ENCODE measurements at places on chromosomes 4 and X.

DNA sequence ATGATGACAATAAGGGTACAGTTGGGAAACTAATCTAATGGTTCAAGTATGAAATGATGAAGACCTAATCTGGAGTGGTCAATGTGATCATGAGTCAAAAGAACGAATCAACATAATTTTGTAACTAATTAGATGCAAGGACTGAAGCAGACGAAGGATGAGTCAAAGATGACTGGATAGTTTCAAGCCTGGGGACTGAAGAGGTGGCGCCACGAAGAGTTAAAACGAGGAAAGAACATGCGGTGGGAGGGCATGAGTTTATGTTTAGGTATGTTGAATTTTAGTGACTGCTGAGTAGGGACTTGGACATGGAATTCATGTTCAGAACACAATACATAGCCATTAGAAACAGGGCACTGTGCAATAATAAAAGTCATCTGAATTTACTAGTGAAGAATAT is 221.5 kb upstream of the FAM241A start:
- DNase-seq, result no peak

DNA sequence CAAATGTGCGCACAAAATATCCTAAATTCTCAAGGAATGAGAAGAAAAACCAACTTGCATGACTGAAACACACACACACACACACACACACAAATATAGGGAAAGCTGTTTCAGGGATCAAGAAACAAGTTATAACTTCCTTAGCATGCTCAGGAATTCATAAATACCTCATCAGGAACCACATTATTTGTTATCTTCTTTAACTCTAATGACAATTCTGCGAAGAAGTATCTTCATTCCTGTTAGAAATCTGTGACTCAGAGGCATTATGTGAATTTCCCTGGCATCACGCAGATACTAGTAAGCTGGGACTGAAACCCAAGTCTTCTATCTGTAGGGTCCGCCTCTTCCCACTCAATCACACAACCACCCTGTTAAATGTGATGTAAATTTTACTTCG is 30.3 kb downstream of the TMPRSS11A start:
- no peak for DNase-seq

DNA sequence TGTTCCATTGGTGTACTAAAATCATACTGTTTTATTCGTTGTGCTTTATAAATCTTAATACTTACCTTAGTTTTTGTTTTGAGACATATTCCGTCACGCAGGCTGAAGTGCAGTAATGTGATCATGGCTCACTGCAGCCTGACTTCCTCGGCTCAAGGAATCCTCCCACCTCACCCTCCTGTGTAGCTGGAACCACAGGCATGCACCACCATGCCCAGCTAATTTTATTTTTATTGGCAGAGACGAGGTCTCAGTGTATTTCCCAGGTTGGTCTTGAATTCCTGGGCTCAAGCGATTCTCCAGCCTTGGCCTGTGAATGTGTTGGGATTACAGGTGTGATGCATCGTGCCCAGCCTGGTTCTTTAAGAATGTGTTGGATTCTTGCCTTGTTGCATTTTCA is 24.4 kb upstream of the DCK start:
- no peak for DNase-seq

DNA sequence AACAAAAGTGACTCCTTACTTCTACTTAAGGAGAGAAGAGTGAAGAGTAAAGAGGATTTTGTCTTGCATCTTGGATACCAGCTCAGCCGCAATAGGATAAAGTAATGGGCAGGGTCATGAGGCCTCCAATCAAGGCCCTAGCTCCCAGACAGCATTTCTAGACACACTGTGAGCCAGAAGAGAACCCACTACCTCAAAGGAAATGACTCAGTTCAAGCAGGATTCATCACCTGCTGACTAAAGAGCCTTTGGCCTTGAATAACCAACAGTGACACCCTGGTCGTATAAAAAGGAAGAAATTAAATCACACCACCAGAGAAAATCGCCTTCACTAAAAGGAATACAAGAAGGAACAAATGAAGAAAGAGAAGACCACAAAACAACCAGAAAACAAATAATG is 416.1 kb downstream of the PCDH18 start:
- DNase-seq, result no peak

DNA sequence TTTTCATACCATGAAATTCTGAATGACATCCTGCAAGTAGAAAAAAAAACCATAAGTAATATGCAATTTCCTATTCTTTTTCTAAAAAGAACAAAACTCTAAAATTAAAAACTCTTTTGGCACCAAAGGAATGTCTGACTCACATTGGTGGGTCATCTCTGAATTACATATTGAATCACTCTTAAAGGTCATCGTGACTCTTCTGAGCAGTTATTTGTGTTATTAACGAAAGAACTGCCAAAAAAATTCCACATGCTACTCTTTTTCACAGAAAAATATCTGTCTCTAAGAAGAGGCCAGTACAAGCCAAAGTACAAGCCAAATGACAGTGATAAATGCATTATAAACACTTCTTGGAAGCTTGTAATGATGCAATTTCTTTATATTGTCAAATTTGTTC is 282.2 kb downstream of the GUCY2F start:
- no peak for DNase-seq

GRCh38 chr4:53240573-53240972 is 125.3 kb downstream of the SCFD2 start:
- no peak for DNase-seq

DNA sequence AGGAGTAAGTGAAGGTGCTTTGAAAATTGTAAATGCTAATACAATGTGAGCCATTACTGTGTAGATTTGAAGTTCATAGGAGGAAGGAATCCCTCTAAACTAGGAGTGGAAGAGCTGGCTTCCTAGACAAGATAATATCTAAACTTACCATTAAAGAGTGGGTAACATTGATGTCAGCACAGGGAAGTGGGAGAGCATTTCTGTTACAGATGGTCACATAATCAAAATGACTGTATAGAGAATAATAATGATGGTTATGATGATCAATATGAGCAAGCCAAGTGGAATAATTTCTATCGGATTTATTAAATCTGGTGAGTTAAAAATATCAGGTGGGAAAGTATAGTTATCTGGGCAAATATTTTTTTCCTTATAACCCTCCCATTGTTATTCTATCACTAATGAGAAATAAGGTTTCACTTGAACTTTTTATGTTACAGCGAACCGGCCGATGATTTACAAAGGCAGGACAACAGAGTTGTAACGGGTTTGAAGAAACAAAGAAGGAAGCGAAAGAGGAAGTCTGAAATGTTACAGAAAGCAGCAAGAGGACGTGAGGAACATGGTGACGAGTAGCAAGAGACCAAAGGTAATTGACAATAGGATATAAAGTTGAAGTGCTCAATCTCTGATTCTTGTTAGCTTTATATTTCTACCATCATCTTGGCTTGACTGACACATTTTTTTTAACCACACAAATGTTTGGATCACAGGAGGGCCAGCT is 43.5 kb downstream of the FMR1NB start:
- DNase-seq, result no peak

DNA sequence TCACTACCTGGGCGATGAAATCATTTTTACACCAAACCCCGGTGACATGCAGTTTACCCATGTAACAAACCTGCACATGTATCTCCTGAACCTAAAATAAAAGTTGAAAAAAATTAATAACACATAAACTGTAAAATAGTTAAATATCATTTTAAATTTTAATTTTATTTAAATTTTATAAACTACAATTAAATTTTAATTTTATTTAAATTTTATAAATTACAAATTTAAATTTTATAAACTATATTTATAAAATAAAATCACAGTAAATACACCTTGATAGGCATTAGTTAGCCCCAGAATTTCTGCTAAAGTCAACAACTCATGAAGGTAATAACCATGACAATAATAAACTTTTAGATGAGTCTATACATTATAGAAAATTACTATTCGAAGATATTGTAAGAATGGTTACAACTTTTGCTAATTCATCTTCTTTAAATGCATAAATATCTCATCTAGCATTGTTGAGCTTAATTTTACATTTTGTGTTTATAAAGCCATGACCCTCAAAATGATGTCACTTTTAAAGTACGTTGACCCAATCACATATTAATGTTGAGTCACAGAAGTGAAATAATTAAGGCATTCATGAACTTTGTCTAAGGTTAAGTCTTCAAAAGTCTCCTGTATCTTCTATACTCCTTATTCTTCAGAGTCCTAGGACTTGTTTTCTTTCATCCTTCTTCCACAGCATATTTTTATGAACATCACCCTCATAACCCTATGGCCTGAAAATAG is 755.8 kb upstream of the LCORL start:
- DNase-seq, result no peak

DNA sequence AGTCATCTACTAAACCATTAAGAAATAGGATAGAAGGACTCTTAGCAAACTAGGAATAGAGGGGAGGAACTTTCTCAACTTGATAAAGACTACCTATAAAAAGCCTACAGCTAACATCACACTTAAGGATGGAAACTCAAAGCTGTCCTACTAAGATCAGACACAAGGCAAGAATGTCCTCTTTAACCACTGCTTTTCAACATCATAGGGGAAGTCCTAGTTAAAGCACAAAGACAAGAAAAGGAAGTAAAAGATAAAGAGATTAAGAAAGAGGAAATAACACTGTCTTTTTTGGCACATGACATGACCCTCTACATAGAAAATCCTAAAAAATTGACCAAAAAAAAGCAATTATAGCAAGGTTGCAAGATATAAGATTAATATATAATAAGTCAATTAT is 136.6 kb downstream of the FBXW7 start:
- no peak for DNase-seq

DNA sequence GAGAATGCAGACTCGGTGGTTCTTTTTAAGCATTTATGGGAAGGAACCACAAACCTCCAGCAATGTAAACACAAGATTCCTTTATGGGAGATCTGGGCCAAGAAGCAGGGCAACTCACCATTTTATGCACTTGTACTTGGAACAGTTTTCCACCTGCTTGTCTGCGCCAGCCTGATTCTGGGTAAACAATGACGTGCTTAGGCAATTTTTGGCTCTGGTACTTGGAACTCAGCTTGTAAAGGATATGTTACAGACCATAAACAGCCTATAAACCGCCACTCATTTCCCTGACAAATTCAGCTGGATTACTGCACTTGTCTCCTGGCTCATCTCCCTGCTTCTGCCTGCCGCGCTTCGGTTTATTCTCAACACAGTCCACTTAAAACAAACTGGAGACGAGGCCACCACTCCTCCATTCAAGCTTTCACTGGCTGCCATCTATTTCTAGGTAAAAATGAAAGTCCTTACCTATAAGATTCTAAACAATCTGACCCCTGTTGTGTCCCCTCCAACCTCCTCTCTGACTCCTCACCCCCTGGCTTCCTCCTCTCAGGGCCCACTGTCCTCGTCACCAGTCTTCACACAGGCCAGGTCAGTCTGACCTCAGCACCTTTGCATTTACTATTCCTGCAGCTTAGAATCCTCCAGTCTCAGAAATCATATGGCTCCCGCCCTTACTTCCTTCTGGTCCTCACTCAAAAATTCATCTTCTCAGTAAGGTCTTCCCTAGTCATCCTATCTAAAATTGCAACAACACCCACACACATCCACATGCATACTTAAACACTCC is 205.9 kb upstream of the GALNT7 start:
- DNase-seq, result peak; percentile 85

GRCh38 chr4:25457053-25457715 is 80.1 kb downstream of the ANAPC4 start:
- no peak for DNase-seq

GRCh38 chr4:6332042-6332668 is 62.5 kb downstream of the WFS1 start:
- DNase-seq, result no peak

DNA sequence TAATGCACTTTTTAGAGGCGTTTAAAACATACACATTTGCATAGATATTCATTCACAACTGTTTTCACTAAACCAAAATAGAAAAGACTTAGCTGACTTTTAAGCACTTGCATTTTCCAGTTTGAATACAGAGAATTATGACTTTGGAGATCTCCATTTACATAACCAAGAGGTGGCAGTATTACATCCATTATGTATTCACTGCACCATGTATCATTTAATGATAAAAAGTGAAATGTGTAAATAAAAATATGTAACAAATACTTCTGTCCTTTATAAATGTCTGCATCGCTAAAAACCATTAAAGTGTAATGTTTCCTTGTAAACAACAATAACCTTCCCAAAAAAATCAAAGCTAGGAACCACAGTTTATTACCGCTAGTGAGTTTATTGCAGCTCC is 413.2 kb downstream of the FGF13 start:
- DNase-seq, result no peak

DNA sequence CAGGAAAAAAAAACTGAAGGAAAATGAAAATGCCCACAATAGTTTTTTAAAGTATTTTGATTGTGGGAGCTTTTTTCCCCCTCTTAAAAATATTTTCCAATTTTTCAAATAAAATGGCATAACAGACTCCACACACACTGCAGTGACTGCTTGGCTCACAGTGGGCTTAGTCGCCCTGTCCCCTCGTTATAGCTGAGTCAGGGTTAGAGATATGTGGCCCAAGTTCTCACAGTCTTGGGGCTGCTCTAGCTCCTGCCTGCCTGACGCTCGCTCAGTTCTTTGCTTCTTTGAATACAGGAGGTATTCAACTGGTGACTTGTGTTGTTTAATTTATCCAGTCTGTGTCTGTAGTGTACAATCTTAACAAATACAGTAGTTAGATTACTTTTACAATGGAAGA is 47.7 kb downstream of the BEND2 start:
- no peak for DNase-seq

DNA sequence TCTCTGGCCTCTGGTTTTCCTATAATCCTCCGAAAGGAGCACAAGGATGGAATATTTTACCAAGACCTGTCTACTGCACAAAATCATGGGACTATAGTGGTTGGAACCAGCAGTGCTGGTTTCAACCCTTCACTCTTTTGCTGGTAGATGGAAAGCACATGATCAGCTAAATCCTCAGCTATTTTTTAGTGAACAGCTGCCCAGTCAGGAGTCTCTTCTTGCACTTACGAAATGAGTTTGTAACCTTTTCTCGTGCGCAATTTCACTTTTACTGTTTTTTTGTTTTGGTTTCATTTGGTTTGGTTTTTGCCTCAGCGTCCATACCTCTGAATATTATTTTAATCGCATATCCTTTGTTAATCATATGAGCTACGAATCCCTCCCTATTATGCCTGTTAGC is 418.5 kb upstream of the CPEB2 start:
- DNase-seq, result no peak

DNA sequence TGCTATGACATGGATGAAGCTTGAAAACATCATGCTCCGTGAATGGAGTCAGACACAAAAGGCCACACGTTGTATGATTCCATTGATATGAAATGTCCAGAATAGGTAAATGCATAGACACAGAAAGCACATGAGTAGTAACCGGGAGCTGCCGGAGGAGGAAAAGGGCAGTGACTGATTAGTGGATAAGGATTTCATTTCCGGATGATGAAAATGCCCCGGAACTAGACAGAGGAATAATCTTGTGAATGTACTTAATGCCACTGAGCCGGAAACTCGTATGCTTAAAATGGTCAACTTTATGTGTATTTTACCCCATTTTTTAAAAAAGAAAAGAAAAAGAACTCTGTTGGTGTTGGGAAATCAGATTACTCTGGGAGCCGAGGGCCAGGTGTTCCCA is 112.7 kb upstream of the FAM9B start:
- DNase-seq, result no peak

DNA sequence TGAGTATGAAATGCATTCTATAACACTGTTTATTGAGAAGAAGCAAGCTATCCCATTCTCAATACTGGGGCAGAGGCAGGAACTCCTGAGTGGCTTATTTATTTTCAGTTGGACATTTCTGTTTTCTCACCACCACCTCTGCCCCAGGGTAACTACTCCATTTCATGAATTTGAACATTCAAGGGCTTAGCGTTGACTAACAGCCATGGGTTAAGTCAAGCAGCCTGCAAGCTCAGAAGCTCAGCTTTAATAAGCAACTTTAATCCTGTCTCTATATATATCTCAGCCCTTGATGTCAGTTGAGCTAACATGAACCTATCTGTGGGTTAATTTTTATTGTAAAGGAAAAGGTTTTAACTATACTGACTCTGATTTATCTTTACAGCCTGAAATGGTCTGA is 93.8 kb downstream of the MBNL3 start:
- DNase-seq, result no peak

All from NCI-H187 treated with DMSO at 0.1 percent for 48 hours (cell line).